Cardiac atrium fibroblast (primary cell): ENCODE measurements at places on chromosomes 11 and 22. TPM values are rescaled to one million over a fixed set of nuclear protein-coding genes. Genes with fewer than 3 reads are reported as not detected.

The ANGPTL5 gene
- not detected in 2 replicates for total RNA-seq

The PHOX2A gene
- not detected in 2 replicates for total RNA-seq

The SLC22A12 gene
- total RNA-seq: not detected in 2 replicates

The CHKB gene
- total RNA-seq: 19.1 and 22.9 TPM in 2 replicates

The ANO5 gene
- total RNA-seq: 0.16 TPM in 1 of 2 replicates, not detected in the other

The MMP13 gene
- total RNA-seq: not detected in 2 replicates

The YWHAH gene
- total RNA-seq: 81.2 and 121 TPM in 2 replicates
